Right ventricle myocardium inferior (tissue), 1 donor: ENCODE measurements at places on chromosomes 1 and 21.

DNA sequence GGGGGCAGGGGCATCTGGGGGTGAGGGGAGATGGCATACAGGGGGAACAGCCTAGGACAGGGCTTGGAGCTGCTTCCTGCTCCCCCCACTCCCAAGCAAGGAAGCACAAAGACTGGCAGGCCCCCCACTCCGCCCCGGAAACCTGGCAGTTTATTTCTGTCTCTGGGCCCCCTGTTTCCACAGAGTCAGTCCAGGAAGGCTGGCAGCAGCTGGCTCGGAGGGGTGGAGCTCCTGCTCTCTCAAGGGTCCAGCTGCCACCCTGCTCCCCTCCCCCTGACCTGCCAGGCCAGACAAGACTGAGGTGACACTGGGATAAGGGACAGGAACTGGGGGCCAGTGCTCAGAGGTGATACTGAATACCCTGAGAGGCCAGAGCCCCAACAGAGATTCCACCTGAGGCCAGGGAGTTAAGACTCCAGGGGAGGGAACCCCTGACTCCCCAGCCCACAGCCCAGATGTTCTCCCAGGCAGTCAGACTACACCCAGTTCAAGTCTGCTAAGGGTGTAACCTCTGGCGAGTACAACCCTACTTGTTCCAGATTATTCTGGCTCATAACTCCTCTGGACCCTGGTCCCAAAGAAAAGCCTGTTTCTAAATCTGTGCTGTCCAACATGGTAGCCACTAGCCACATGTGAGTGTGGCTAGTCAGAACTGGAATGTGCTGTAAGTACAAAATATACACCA is 26.3 kb downstream of the AHDC1 start:
- peak; percentile 56 for DNase-seq

DNA sequence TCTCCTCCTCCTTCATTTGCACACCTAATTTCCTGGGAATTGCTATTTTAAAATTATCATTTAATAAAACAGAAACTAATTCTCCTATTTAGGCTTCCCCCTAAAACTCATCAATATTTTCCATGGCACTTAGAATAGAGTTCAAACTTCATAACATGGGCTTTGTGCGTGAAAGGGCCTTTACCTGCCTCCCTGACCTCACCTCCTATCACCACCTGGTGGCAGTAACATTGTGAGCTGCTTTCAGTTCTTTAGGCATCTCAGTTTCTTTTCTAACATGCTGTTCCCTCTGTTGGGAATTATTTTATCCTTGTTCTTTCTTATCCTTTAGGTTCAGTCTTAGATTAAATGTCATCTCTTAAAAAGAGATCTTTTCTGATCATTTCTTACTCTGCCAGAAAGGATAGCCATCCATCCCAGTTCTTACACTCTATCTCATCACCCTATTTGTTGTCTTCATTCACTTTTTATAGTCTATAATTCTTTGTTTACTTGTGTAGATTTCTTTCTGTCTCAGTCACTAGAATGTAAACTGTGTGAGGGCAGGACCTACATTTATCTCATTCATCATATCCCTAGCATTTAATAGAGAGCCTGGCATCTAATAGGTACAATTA is 133.8 kb upstream of the KIAA1614 start:
- DNase-seq: no peak

- no peak for DNase-seq
Measured at GRCh38 chr1:32115496-32115895, 7.6 kb downstream of the KPNA6 start.

GRCh38 chr1:61330018-61330417 is 247.7 kb downstream of the NFIA start:
- no peak for DNase-seq

GRCh38 chr1:110070671-110071242 is at the start of gene ALX3:
Gene ALX3 (minus strand): TSS chr1:110070672. CDS start chr1:110070612, 60 bp downstream.
- no peak for DNase-seq

- no peak for DNase-seq
Measured at GRCh38 chr1:101203820-101204540, 32.8 kb upstream of the S1PR1 start.

- DNase-seq: no peak
Measured at GRCh38 chr1:65812065-65812464, 19.4 kb downstream of the PDE4B start.

DNA sequence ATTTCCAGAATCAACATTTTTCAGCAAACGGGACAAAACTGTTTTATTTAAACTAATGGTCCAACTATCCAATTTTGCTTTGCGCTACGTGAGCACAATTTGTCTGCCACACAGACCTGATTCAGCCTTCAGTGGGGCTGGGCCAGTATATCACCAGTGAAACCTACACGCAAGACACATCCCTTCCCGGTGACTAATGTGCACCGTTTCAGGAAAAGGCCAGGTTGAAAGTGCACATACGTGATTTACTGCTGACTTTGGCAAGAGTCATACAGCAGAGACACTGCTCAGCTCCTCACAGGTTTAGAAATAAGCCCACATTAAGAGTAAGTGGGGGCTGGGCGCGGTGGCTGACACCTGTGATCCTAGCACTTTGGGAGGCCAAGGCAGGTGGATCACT is 5.1 kb upstream of the TMEM51 start:
- DNase-seq: no peak

- DNase-seq: no peak
Measured at GRCh38 chr1:170730438-170730837, 66.5 kb downstream of the PRRX1 start.

GRCh38 chr1:5649795-5650194 is 342.4 kb downstream of the NPHP4 start:
- DNase-seq: no peak

DNA sequence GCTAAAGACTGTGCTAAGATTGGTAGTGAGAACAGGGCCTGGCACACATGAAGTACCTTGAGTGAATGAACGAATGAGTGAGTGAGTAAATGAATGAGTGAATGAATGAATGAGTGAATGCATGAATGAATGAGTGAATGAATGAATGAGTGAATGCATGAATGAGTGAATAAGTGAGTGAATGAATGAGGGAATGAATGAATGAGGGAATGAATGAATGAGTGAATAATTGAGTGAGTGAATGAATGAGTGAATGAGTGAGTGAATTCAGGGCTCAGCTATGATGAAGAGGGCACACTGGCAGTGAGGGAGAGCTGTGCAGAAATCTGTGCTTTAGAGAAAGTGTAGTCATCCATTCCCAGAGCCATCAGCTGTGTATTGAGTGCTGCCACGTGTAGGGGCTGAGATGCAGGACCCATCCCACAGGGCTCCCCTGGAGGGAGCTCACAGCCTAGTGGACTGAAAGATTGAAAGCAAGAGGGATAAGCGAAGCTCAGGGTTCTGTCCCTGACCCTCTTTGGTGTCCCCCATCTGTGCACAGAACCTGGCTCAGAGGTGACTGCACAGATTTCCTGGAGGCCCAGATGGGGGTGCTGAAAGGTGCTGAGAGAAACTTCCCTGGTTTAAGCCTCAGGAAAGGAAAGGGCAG is 217.9 kb upstream of the VAMP3 start:
- no peak for DNase-seq

DNA sequence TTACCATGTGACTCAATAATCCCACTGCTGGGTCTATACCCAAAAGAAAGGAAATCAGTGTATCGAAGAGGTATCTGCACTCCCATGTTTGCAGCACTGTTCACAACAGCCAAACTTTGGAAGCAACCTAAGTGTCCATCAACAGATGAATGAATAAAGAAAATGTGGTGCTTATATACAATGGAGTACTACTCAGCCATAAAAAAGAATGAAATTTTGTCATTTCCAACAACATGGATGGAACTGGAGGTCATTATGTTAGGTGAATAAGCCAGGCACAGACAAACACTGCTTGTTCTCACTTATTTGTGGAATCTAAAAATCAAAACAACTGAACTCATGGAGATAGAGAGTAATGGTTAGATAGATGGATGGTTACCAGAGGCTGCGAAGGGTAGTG is 79.3 kb downstream of the KIAA0319L start:
- DNase-seq: no peak

DNA sequence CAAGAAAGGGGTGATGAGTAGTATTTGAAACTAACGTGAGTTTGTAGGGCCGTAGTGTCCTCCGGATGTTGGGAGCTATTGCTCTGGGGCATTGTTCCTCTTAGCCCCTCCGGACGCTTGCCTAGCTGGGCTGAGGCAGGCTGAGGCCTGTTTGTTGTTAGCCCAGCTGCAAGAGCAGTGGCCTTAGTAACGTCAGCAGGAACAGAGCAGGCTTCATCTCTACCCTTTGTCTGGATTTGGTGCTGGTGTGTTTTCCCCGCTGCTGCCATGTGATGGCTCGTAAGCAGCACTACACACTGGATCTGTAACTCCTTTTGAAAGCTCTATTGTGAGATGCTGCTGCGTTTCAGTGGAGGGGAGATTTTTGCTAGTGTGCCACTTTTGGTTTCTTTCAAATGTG is 57.6 kb downstream of the DNM3 start:
- no peak for DNase-seq

- no peak for DNase-seq
Measured at GRCh38 chr1:94014635-94015488, 105.6 kb upstream of the GCLM start.

DNA sequence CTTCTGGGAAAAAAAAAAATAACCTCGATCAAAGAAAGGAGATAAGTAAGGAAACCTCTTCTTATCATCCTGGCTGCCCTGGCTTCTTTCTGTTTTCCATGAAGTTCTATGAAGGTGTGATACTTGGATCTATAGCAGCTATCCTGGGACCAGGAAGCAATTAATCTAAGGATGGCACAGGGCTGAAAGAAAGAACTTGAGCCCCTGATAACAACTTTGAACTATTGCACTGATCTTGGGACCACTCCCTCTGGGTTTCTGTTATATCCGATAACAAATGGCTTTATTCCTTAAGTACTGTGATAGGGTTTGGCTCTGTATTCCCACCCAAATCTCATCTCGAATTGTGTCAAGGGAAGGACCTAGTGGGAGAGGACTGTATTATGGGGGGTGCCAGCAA is 104.1 kb downstream of the DAB1 start:
- no peak for DNase-seq

GRCh38 chr21:28126521-28127174 is 866.0 kb downstream of the LTN1 start:
- no peak for DNase-seq

- DNase-seq: no peak
Measured at GRCh38 chr1:9233942-9234222, 692 bp upstream of the H6PD start.
